ENCODE measurements at places on chromosomes 5 and 9.

- no peak for DNase-seq
Measured at GRCh38 chr5:114419959-114420358, 58.1 kb downstream of the KCNN2 start.

- no peak for DNase-seq
Measured at GRCh38 chr5:12861886-12862654, 957.8 kb upstream of the CTNND2 start.

- no peak for DNase-seq
Measured at GRCh38 chr9:78118742-78119473, 87.3 kb upstream of the GNAQ start.

DNA sequence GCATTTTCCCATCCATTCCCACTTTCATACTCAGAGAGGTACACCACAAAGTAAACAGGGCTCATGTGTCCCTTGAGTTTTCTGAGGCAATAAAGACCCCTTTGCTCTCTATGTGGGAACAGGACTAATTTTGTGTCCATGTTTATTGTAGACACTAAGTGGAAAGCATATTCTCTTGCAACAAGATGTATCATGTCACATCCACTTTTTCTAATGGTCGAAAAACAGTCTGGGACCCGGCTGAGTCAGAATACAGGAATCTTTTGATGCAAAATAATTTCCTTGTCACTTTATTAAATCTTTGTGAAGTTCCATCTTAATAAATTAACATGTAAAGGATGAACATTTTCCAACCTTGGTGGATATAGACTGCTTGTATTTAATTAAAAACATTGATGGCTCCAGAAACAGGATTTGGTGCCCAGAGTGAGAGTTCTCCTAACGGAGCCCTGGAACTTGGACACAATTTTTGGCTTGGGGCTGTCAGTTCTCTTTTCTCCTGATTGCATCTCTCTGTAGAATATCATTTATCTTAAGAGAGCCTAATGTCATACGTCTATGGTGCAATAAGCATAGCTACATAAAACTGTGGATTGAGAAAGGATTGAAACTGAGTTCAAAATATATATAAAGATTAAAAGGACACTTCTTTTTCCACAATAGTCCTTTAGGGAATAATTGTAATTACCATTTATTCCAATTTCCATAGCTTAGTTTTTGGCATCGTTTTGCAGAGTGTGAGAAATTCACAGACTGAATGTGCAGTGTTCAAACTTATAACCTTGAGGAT, 1116.7 kb upstream of the SEMA6A start:
- DNase-seq: no peak

DNA sequence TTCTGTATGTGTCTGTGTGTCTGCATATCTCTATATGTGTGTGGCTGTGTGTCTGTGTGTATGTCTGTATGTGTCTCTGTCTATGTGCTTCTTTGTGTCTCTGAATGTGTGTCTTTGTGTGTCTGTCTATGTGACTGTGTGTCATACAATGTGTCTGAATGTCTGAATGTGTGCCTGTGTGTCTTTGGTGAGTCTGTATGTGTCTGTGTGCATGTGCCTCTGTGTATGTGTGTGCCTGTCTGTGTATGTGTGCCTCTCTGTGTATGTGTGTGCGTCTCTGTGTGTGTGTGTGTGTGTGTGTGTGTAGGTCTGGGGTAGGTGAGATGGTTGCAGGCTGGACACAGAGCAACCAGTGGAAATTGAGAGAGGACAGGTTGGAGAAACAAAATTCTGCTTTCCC, 435.3 kb downstream of the ARHGEF28 start:
- DNase-seq: no peak

DNA sequence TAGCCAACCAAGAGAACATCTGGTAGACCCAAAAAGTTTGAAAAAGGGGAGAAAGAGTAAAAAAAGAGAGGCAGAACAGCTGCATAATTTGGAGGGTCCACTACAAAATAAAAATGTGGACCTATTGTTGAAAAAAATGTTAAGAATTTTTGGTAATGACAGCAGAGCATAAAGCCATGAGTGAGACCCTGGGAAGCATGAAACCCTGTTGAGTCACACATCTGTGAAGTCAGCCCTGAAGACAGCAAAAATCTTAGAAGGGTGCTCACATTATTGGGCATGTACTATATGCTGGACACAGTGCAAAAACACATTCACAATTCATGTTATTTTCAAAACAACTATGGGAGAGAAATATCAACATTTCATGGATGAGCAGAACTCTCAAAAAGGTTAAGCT, 56.4 kb upstream of the LIFR start:
- no peak for DNase-seq

- no peak for DNase-seq
Measured at GRCh38 chr5:169740435-169740834, 103.4 kb downstream of the DOCK2 start.

GRCh38 chr9:122350577-122351355, 20.1 kb upstream of the PTGS1 start:
- peak; percentile 72 for DNase-seq

- DNase-seq: no peak
Measured at GRCh38 chr9:136645352-136645902, 17.3 kb upstream of the EGFL7 start.

DNA sequence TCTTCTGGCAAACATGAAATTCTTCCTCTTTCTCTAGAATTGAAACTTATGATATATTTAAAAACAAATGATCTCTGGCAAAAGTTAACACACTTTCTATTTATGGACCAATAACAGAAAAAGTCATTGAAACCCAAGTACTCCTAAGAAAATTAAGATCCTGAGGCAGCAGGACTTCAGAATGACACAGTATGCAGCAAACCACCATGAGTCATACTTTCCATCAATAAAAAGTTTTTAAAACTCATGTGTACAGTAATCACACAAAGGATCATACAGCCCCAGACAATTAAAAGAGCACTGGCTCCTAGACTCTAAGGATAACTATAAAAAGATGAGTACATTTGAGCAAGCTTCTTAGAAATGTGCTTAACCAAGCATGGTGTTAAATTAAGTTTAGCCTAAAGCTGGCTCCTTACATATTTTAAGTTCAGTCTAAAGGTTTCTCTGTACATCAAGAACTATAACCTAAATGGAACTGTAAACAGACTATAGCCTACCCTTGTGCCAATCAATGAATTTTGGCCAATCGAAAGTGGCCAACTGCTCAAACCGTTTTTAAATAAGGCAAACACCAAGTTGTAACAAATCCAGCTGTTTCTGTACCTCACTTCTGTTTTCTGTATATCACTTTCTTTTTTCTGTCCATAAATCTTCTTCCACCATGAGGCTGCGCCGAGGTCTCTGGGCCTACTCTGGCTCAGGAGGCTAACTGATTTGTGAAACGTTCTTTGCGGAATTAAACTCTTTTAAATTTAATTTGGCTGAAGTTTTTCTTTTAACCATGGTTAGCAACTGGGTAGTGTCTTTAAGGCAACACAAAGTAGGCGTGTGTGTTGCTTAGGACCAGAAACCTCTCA, 232.1 kb upstream of the PIK3R1 start:
- DNase-seq: no peak

DNA sequence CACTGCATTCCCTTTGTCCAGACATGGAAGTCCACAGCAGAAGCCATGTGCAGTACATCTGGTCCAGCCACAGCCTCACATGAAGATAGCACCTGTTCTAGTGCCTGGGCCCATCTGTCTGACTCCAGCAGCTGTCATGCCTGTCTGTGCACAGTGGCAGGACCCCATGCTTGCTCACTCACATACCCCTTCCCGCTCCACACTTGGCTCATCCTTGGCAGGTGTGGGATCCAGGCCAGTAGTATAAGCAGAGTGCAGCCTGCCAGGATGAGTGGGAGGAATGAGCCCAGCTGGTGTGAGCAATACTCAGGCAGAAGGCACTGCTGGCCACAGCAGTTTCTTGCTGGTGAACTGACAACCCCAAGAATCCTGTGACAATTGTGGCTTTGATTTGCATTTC, 168.0 kb downstream of the PRDM9 start:
- no peak for DNase-seq

- no peak for DNase-seq
Measured at GRCh38 chr9:1366276-1366675, 316.1 kb downstream of the DMRT2 start.

DNA sequence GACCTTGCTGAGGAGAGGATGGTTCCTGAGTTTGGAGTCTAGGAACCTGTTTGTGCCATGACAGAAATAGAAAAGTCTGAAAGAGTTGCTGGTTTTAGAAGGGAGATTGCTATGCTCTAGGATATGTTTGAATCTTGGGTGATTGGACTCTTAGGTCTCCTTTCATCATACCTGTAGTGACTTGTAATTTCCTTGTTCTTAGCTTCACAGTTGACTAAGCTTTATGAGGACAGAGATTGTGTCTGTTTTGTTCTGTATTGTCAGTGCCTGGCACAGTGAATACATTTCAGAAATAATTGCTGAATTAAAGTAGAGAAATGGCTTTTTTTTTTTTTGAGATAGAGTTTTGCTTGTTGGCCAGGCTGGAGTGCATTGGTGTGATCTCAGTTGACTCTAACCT, 31.5 kb downstream of the GAPVD1 start:
- no peak for DNase-seq

- no peak for DNase-seq
Measured at GRCh38 chr5:170221327-170221741, 11.5 kb upstream of the C5orf58 start.

DNA sequence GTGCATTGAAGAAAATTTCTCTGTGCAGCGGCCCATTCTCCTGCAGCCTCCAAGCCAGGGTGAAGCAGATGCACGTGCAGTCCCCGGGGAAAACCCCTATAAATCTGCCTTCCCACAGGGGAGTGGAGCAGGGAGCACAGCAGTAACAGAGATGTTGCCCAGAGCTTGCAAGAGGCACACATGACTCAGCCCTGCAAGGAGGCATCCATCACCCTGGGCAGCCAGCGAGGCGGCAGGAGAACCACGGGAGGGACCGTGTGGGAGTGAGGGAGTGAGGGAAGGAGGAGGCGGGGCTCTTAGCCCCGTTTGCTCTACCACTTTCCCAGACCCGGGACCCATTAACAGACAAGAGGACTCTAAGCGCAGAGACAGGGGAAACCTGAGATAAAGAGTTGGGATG, 96.2 kb upstream of the ARAP3 start:
- DNase-seq: no peak

- no peak for DNase-seq
Measured at GRCh38 chr9:27888661-27889295, 315.5 kb upstream of the C9orf72 start.

GRCh38 chr5:132556153-132556762, 519 bp upstream of the RAD50 start:
- no peak for DNase-seq

DNA sequence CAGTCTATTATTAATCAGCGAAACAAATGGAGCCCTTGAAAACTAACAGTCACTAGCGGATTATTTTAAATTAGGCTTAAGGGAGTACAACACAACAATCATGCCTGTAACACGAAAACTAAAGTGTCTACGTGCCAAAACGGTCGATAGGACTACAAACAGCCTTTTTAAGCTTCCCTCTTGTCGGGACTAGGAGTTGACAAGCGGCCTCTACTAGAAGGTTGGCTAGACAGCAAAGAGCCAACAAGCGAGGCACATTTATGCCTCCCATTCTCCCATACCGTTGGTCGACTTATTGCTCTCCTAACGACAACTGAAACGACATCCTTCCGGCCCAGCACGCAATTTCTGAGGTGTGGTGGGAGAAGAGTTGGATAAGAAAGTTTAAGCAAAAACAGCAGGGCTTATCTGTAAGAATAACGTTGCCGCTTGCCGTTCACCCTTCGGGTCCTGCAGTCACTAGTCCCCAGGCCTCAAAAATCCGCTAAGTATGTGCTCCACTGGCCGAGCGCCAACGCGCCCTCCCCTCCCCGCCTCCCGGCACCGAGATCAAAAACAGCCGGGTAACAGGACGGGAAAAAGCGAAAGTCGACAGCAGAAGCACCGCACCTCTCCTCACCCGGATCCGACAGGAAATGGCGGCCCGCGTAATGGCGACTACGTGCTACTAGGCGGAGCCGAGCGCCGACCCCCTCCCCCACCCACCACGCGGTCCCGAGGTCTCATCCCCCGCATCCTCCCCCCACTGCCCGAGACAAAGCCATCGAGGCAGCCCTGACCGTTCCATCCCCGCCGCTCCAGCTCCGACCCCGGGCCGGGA, 813 bp downstream of the HNRNPK start:
- peak; percentile 89 for DNase-seq

GRCh38 chr5:83564069-83564749, 92.7 kb downstream of the VCAN start:
- peak; percentile 43 for DNase-seq

GRCh38 chr5:122073018-122073417, 5.0 kb downstream of the LOX start:
- no peak for DNase-seq

DNA sequence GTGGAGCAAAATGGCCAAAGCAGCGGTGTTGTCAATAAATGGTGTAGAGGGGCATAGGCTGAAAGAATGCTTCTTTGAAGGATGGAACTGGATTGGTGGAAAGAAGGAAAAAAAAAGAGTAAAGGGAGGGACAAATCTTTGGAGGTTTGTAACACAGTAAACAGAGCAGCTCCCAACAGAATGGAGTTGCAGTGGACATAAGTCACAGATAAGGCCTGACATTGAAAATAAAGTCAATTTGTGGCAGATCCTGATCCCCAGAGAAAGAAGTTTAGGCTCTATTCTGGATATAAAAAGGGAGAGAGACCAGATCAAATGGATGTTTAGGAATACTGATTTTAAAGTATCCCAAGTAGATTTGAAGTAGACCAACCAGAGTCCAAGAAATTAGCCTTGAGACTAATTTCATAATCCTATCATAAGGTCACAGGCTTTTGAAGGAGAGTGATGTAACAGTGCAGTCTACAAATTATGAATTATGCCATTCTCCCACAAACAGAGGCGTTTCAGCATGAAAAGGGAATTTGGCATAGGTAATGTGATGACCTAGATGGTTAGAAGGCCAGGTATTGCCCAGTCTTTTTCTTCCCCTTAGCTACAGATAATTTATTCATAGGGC, 8.9 kb downstream of the ALDH1A1 start:
- no peak for DNase-seq

GRCh38 chr5:89735082-89735481, 674.5 kb downstream of the CETN3 start:
- DNase-seq: no peak

All from CD4-positive, alpha-beta T cell treated with Interleukin-4 for 1 hour (primary cell).